ENCODE measurements at places on chromosomes 3 and 15.

DNA sequence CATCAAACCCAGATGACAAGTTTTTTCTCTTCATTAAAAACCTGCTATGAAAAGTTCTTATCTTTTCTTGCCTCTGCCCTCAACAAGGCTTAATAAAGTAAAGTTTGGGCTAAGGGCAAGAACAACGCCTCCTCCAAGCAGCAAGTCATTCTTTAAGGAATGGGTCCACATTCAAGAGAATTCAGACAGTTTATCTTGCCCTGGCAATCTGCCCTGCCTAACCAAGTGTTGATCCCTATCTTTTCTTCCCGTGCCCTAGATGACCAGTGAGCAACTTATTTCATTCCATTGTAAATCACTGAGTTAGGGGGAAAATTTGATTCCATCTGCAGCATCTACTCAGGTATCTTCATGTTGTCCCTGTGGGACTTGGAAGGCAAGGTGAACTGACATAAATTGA lies 370.3 kb upstream of the DPPA4 start:
- no peak for DNase-seq

DNA sequence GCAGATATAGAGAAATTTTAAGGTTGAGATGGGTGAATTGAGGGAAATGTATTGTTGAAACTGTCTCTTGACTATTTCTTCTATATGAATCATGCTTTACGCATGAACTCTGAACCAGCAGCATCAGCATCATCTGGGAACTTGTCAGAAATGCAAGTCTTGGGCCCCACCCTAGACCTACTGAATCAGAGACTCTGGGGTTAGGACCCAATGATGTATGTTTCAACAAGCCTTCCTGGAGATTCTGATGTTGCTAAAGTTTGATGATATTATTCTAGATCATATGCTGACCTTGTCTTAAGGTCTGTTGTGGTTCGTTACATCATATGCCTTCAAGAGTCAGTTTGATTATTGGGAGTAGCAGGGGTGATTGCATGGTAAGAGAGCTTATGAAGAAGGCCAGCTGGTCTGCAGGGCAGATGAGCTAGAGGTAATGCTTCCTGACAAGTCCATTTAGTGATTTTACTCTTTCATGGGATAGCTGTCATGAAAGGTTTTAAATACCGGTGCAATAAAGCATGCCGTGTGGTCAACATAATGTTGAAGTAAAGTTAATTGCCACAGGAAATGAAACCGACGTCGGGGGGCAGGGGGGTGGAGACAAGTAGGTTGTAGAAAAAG lies 152.4 kb upstream of the MRPL3 start:
- DNase-seq, result no peak

DNA sequence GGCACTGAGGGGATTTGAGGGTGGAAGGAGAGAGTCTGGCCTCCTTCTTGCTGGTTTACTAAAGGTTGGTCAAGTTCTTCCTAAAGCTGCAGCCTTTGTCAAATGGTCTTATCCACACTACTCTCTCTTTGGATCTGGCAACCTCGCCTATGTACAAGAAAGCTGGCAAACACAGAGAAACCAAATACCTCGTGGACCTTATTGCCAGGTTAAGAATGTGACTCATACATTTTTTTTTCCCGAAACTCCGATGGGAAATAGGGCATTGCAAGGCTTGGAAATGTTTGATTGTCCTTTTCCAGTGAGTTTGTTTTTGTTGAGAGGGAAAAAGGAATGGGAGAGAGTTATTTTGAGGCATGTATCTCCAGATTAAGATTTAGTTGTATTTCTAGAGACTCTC lies 13.9 kb downstream of the EOMES start:
- no peak for DNase-seq

DNA sequence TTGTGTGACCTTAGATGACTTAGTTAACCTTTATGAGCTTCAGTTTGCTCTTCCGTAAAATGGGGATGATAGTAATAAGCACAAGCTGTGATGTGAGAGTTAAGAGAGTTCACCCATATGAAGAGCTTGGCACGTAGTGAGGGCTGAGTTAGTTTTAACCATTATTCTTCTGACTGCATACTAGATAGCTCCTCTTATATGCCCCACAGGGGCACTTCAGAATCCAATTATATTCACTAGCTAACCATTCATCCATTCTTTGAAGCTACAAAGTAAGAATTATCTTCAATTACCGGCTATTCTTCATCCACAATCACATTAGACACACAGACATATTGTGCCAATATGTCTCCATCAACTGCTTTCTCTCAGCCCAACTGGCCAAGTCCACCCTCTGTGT lies 159.0 kb upstream of the STT3B start:
- DNase-seq, result no peak
